ENCODE measurements at places on chromosomes 13 and 19.
A peak's percentile ranks its signal among the peaks of the same experiment; 100 is the strongest.

GRCh38 chr13:35887115-35887666 lies 244.0 kb downstream of the DCLK1 start:
- no peak for DNase-seq

GRCh38 chr13:32425158-32425557 lies 2.8 kb downstream of the N4BP2L1 start:
- no peak for DNase-seq

GRCh38 chr13:49053215-49053614 lies 77.5 kb downstream of the FNDC3A start:
- no peak for DNase-seq

DNA sequence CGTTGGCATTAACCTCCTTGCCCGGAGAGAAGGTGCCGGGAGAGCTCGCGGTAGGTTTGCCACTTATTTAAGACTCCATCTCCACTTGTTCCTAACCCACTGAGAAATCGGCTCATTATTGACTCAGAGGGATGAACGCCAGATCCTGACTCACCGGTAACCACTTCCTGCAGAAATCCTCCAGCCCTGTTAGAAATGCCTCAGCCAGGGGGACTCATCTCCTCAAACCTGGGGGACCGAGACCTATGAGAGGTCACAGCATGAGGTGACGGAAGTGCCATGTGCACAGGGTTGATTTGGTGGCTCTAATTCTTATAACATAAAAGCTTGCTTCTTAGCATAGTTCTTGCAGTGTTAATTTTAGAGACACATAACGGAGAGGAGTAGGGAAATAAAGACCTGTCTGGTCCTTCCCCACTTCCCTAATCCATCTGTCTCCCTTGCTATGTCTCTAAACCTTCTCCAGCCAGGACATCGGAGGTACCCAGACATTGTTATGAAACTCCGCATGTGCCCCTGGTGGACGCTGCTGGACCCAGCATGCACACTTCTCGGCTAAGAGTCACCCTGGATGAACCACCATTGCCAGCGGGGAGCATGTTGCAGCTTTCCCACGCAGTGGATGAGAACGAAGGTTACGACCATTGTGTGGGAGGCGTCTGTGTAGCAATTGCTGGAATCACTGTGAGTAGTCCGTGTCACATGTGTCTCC lies 158.9 kb downstream of the EFNB2 start:
- no peak for DNase-seq

- peak; percentile 91 for DNase-seq
Measured at GRCh38 chr19:18741124-18742121, 49.7 kb downstream of the COMP start.

DNA sequence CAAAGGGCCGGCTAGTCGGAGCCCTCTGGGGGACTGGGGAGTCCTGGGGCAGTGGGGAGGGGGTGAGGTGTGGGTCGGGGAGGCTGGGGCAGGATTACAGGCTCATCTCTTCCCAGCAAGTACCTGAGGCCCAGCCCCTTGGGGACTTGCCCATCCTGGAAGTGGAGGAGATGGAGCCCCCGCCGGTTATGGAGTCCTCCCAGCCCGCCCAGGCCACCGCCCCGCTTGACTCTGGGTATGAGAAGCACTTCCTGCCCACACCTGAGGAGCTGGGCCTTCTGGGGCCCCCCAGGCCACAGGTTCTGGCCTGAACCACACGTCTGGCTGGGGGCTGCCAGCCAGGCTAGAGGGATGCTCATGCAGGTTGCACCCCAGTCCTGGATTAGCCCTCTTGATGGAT lies 9.9 kb downstream of the PALM3 start:
- DNase-seq: no peak

DNA sequence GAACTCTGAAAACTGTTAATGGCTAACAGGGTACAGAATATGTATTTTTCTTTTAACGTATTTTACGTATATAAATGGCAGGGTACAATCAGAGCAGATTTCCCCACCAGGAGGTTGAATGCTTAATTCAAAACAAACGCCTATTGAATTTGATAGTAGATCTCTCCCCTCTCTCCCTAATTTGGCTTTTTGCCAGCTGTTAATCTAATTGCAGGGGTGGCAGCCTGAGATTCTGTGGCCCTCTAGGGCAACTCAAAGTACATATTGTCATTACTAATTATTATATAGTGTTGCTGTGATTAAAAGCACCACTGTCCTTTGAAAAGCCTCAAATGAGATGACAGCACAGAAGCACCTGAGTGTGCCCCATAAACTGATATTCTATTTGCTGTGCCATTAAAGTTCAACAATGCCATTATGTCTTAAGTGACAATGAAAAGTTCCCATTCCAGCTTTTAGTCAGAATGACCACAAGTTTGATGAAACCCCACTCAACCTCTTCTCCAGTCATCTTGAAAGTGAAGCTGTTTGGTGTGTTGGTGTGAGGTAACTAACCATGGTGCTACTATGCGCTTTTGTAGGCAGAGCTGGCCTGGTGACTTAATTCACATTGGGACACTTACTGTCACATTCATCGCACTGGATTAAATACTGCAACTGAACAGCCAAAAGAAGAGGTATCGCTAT lies 351.4 kb downstream of the KCNRG start:
- peak; percentile 84 for DNase-seq

DNA sequence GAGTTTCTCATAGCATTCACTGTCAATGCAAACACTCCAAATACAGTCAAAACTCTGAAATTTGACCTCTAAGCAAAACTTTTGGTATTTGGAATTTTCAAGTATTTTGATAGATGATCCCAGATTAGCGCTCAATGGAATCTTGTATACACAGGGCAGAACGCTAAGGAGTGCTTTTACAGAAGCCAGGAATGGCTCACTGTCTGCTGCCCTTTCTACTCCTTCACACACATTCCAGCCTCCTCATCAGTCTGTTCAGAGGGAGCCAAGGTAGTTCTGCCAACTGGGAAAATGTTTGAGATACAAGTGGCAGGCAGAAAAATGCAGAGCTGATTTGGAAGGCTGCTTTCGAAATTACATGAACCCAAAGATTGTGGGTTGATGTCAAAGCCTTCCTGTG lies 4.4 kb upstream of the STARD13 start:
- DNase-seq: no peak

GRCh38 chr19:37855098-37855497 lies 51.3 kb downstream of the WDR87 start:
- DNase-seq: peak; percentile 73

DNA sequence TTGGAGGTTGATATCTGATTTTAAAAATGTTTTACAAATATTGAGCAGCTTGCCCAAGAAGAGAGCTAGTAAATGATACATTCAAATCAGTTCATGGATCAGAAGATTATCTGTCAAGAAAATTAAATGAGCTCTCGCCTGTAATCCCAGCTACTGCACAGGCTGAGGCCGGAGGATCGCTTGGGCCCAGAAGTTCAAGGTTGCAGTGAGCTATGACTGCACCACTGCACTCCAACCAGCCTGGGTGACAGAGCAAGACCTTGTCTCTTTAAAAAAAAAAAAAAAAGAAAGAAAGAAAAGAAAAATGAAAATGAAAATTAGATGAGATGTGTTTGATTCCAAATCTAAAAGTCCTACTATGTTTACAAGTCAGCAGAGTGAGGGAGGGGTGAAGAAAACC lies 2.4 kb downstream of the SPART start:
- DNase-seq: no peak
